ENCODE measurements at places on chromosomes 11 and 22. TPM values are rescaled to one million over a fixed set of nuclear protein-coding genes. Genes with fewer than 3 reads are reported as not detected.

- no peaks in the 10 kb centered on the region for H3K36me3 ChIP-seq
- no peaks in the 10 kb centered on the region for H3K27me3 ChIP-seq
- H3K4me3 ChIP-seq, result no peak overlapping the region
- DNase-seq, result no peak
- no peaks in the 10 kb centered on the region for H3K4me1 ChIP-seq
- no peak overlapping the region for H3K27ac ChIP-seq
Measured at GRCh38 chr22:35930933-35931332, 97.7 kb downstream of the RBFOX2 start.

DNA sequence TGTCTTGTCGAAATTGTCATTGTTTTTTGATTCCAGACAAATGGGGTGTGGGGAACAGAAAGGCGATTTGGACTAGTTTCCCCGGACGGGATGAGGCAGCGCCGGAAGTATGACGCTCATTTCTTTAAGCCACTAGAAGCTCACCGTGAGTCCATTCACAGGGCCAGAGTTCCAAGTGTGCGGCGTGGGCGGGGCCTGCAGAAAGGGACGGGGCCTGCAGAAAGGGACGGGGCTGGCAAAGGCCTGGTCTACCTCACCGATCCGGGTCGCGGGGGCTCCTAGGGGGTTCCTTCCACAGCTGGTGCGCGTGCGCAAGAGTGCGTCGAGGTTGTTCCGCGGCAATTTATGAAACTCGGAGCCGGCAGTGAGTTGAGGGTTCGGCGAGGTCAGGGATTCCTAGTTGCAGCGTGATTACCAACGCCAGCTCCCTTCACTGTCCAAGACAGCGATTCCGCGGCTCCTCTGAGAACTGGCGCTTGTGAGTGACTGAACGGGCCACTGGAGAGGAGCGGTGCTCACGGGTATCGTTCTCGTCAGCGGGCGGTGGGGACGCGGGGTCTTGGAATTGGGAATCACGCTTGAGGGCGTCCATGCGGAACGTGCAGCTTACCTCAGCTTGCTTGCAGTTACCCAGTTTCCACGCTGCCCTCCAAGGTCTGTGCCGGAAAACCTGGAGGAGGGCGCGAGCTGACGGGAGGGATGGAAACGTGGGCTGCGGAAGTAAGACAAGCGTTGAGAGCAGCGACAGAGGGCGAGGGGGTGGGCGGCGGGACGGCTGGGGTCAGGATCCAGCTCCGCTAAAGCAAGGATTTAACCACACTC, at the start of gene ZNF215:
TSS of gene ZNF215 (plus strand) at position 219 of the 822 bp plus-strand sequence. CDS start 5,847 bp downstream, outside the sequence.
- peak within 1 kb of the TSS; percentile 59 for H3K27ac ChIP-seq
- H3K27me3 ChIP-seq, result no peaks in the 10 kb centered on the region
- peaks cover 5% of the 10 kb centered on the region for H3K4me1 ChIP-seq
- H3K4me3 ChIP-seq, result peak within 1 kb of the TSS; percentile 45
- no peaks in the 10 kb centered on the region for H3K36me3 ChIP-seq
- no peak for DNase-seq

DNA sequence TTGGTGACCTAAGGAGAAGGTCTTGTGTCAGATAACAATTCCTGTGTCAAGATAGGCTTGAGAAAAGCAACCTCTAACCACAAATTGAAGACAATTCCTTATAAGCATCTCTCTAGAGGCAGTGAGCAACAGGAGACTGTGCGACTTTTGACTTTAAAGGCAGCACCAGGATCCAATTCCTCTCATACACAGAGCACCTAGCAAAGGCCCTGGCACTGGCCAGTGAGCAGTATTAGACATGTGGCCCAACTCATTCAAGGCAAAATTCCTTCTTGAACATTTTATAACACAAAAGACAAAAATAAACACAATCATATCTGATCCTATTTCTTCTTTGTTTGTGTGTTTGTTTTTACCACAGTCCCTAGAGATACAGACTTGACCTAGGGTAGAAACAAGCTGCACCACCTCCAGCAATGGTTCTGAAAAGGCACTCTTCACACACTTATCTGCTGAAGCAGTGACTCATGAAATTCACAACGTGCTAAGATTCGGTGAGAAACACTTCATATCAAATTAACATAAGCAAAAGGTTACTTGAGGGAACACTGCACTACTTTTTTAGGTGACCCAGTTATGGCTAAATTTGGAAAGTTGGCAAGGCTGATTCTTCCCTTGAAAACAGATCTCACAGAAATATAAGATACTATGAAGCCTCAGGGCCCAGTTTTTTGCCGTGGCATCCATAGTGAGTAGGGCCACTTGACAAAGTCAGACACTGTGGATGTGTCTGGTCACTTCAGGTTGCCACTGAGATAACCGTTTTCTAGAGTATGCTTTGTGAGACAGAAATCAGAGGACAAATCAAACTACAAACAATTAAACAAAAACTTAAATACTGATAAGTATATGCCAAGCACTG, 1018.9 kb downstream of the DLG2 start:
- no peak for DNase-seq
- H3K4me3 ChIP-seq, result no peak overlapping the region
- H3K27me3 ChIP-seq, result no peaks in the 10 kb centered on the region
- no peaks in the 10 kb centered on the region for H3K36me3 ChIP-seq
- no peaks in the 10 kb centered on the region for H3K4me1 ChIP-seq

GRCh38 chr22:42134100-42135020, 3.8 kb upstream of the CYP2D6 start:
- no peak overlapping the region for H3K27ac ChIP-seq
- no peaks in the 10 kb centered on the region for H3K27me3 ChIP-seq
- no peak for DNase-seq
- no peaks in the 10 kb centered on the region for H3K4me1 ChIP-seq

DNA sequence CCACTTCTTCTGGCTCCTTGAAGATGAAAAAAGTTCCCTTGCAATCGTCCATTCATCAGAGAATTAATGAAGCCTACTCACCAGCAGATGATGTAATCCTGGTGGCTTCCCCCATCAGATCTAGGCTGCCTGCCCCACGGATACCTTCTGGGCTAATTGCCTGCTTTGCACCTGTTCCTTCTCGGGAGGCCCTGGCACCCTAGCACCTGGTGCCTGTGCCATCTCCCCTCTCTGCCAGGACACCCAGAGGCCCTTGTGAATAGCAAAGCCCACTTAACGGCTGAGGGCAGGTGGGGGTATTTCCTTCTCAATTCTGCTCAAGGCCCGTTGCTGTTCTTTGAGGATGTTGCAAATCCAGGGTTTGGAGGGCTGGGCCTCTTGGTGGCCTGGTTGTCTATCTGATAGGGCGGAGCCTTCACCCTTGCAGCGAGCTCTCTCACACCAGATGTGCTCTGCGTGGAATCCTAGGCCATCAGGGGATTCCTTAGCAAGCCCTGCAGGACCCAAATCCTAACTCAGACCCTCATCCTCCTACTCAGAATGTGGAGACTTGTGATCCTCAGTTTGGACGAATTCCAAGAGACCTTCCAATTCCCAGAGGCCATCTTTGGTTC, at the start of gene LMO2:
TSS of gene LMO2 (minus strand) at position 363 of the 614 bp plus-strand sequence. CDS start 22,360 bp downstream, outside the sequence.
- no peak for DNase-seq
- H3K27ac ChIP-seq, result no peak within 1 kb of the TSS
- H3K36me3 ChIP-seq, result no peaks in the 10 kb centered on the region
- no peak within 1 kb of the TSS for H3K4me3 ChIP-seq

Gene PATE2
- not detected for total RNA-seq
